ENCODE measurements at places on chromosomes 2 and 18.

DNA sequence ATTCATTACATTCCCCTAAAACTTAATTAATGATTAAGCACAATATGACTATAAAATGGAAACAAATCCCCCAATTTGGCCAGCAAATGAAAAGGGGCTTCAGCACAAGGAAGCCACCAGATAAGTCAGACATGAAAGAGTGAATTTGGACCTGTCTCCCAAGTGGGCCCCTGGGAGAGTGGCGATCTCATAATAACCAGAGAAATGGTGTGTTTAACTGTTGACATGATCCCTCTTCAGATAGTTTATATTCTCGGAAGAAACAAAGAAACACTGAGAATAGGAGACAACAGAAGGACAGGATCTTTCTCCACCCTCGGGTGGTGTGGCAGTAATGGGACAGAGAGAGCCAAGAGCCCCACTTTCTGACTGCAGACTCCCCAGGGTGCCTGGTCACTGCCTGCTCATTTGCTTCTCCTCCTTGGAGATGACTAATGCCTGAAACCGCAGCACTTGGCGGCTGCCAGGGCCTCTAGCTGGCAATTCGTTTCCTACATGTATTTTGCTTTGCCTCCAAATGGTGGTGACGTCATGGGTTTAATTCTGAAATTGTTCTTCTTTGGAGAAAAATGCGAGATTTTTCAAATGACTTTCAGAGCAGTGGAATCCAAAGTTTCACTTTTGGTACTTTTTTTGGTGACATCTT lies 46.4 kb upstream of the SPP2 start:
- DNase-seq, result peak; percentile 26

GRCh38 chr18:37135177-37135576 lies 306.2 kb downstream of the KIAA1328 start:
- DNase-seq, result no peak

DNA sequence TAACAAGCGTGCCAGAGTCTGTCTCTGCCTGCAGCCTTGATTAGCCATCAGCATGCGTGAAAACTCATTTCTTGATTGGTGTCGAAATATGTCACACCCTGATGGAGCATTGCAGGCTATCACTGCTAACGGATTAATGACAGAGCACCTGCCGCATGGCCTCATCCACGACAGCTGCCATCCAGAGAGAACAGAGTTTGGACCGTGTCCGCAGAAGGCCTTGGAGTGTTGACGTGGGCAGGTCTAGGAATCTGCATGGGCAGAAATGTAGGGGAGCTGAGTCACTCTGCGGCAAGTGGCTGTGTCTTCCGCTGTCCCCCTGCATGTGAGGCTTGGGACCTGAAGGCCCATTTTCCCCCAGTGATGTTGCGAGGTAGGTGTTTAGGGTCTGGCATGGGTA lies 43.0 kb downstream of the KLHL29 start:
- DNase-seq, result peak; percentile 78

DNA sequence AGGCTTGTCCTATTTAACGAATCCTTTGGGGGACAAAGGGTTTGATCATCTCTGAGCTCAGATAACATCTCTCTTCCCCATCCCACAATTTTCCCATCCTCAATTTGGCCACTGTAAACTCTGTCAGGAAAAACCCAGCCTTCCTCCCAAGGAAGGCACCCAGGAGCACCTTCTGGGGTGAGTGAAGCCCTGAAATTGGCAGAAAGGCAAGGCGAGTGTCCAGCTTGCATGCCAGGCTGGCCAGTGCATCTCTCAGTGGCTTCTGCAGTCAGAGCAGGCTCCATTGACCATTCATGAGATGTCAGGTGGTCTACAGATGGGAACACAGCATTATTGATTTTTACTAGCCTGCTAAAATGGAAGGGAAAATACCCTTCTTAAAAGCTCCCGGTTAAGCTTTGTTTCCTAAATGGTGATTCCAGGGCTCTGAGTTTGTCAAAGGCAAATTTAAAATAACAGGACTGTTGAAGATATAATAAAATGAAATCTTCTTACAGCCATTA lies 83.2 kb upstream of the BOD1L2 start:
- no peak for DNase-seq

GRCh38 chr18:74929110-74929509 lies 279.8 kb downstream of the PTGR3 start:
- DNase-seq, result no peak

GRCh38 chr2:201466050-201466675 lies 14.6 kb downstream of the STRADB start:
- DNase-seq, result peak; percentile 82

DNA sequence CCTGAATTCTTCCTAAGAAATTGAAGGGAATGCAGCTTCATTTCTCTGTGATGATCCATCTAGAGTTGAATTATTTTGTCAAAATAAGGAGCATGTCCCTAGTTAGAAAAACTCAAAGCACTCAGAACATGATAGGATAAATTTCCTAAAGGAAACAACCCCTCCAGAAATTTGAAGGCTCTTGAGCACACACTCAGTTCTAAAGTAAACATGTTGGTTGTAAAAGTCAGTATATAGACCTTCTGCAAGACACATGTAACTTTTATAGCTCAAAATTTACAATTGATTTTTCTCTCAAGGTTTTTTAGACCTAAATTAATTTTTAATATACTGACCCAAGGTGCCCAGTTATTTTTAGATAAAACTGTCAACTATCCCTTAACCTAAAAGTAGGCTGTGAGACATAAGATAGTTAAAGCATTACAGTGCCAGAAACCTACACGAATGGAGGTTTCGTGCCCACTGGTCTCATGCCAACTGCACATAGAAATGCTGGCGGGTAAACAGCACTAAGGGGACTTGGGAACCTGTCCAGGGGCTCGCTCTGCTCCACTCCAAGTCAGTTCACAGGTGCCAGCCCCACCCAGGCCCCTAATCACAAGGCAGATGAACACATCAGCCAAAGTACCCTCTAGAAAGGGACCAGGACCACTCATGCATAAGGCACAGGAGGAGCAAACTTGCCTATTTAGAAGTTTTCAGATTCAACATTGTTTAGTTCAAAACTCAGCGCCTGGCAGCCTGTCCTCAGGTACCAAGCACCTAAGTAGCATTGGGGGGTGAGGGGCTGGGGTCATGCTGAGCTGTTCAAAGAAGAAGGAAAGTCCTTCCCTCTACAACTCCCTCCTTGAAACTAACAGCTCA lies 106.5 kb downstream of the SMC6 start:
- no peak for DNase-seq

- peak; percentile 37 for DNase-seq
These were observed 46.4 kb upstream of the MRPL33 start for GRCh38 chr2:27724905-27725701.

GRCh38 chr2:61774351-61774750 lies 79.5 kb downstream of the FAM161A start:
- no peak for DNase-seq

DNA sequence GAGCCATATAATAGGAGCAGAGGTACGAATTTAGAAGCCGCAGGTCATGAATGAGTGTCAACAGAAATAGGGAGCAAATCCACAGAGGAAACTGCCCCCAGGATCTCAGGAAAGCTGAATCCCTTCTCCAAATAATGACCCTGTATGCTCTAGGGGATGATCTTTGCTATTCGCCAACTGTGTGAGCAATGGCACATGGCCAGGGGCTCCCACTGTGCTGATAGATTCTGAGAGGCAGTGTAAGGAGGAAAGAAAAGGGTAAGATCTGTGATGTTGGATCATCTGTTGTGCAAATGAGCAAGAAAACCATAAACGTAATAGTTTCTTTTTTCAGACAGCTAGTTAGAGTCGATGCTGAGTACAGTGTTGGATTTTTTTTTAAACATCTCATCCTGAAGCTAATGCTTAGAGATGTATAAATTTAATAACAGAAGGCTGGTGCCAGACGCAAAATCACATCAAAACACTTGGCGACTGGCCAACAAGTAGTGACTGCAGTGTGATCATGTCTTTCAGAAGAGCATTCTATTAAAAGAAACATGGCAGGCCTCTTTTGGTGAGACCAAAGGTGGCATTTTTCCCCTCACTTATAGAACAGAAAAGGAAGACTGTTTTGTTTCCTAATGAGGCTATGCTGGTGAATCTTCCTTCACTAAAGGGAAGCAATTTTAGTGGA lies 77.4 kb downstream of the ABCA12 start:
- peak; percentile 42 for DNase-seq

DNA sequence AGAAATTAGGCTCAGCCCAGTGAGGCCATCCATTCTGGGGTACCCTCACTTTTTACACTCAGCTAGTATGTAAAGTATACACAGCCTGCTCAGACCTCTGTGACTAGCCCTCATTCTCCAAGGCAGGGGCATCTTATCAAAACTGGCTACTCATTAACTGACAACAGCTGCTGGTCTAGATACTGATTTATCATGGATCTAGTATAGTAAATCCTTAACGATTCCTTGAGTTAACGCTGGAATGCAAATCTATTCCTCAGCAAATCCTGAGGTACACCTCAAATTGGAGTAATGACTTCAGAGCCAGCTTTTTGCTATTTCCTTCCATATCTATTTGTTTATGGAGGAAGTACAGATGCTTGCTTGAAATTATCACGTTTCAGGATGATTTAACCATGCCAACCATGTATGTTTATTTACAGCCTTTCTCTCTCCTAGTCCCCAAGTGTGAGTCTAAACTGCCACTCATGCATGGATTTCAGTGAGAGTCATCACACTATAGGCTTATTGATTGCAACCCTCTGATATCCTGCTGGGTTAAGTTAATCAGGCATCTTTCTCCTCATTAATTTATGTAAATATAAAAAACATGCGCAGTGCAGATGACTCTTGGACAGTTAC lies 70.2 kb upstream of the DOK6 start:
- DNase-seq, result peak; percentile 1

- peak; percentile 32 for DNase-seq
These were observed 199.7 kb downstream of the ADCYAP1 start for GRCh38 chr18:1104181-1104881.

- DNase-seq, result no peak
These were observed 35.5 kb downstream of the TMEFF2 start for GRCh38 chr2:192159208-192159607.

GRCh38 chr2:45436456-45436855 lies 174.6 kb downstream of the SRBD1 start:
- DNase-seq, result no peak

DNA sequence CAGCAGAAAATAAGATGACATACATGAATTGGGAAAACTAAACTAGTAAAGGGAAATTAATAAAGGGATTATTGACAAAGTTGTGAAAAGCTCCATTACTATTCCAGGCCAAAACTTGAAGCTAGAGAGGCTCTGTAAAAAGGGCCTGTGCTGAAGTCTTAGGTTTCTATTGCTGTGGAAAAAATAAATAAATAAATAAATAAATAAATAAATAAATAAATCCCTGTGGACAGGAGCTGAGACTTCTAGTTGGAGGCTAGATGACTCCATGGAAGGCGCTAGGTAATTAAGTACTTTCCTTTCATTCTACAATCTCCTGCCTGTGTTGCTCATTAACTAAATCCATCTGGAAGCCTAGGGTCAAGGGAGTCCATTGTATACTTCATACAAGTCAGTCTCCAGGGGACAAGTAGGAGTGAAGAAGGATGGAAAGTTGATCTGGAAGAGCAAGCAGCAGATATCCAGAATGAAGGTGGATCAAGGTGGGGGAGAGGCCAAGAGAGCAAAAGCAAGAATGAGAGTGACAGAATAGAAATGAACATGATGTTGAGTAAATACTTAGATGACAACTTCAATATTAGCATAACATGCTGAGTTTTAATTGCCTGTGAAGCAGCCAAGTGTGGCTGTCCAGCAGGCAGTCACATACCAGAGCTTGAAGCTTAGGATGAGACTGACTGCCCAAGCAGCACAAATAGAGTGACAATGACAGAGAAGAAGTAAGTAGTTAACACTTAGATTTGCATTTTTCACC lies 26.2 kb upstream of the CCNT2 start:
- DNase-seq, result no peak

DNA sequence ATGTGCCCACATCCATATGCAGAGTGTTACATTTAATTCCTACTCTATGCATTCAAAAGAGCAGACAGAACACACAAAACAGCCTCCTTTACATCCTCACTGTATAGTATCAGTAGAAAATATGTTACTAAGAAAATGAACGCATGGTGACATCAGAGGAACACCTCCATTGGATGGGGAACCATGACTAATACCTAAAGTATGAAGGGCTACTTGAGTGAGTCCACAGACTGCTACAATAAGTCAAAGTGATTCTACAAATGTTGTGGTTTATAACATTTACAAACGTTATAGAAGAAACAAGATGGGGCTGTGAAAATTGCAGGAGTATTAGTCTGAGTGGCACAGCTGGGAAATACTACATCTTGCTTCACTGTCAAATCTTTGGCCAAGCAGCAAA lies 1830.9 kb upstream of the PIK3C3 start:
- no peak for DNase-seq

GRCh38 chr2:207467716-207468347 lies 61.9 kb upstream of the CREB1 start:
- no peak for DNase-seq

GRCh38 chr18:34752056-34752455 lies 42.0 kb downstream of the DTNA start:
- DNase-seq, result no peak

- DNase-seq, result peak; percentile 26
These were observed 39.7 kb downstream of the ANXA4 start for GRCh38 chr2:69781321-69782248.
